ENCODE measurements at places on chromosomes 6 and 20.

- no peak for DNase-seq
Measured at GRCh38 chr20:48951646-48952045, 30.1 kb downstream of the ARFGEF2 start.

DNA sequence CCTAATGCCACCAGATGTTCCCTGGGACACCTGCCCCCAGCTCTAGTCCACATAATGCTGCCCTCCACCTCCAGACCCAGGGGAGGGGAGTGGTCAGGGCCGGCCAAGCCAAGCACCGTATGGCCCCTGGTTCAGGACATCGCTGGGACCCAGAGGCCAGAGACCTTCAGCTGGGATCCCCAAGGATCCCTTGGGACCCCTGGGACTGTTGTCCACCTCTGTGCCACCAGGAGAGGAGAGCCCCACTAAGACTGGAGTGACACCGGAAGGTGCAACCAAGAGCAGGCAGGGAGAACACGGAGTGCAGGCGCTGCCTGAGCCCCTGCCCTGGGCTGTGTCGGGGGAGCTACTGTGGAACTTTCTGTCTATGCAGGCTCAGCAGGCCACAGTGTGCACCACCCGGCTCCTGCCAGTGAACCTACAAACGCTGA is 43.6 kb downstream of the CTCFL start:
- no peak for DNase-seq

GRCh38 chr20:54090230-54091119 is 20.1 kb upstream of the BCAS1 start:
- DNase-seq: no peak

GRCh38 chr6:110326609-110327008 is 31.5 kb downstream of the METTL24 start:
- no peak for DNase-seq

- DNase-seq: no peak
Measured at GRCh38 chr6:16173167-16173940, 44.5 kb downstream of the MYLIP start.

GRCh38 chr20:62635852-62636251 is 6.5 kb upstream of the SLCO4A1 start:
- DNase-seq: no peak

- no peak for DNase-seq
Measured at GRCh38 chr6:1587546-1587945, 22.2 kb upstream of the FOXC1 start.

GRCh38 chr20:34522969-34523871 is 7.0 kb downstream of the DYNLRB1 start:
- peak; percentile 37 for DNase-seq

GRCh38 chr6:167679790-167680604 is 146.7 kb upstream of the AFDN start:
- DNase-seq: no peak

DNA sequence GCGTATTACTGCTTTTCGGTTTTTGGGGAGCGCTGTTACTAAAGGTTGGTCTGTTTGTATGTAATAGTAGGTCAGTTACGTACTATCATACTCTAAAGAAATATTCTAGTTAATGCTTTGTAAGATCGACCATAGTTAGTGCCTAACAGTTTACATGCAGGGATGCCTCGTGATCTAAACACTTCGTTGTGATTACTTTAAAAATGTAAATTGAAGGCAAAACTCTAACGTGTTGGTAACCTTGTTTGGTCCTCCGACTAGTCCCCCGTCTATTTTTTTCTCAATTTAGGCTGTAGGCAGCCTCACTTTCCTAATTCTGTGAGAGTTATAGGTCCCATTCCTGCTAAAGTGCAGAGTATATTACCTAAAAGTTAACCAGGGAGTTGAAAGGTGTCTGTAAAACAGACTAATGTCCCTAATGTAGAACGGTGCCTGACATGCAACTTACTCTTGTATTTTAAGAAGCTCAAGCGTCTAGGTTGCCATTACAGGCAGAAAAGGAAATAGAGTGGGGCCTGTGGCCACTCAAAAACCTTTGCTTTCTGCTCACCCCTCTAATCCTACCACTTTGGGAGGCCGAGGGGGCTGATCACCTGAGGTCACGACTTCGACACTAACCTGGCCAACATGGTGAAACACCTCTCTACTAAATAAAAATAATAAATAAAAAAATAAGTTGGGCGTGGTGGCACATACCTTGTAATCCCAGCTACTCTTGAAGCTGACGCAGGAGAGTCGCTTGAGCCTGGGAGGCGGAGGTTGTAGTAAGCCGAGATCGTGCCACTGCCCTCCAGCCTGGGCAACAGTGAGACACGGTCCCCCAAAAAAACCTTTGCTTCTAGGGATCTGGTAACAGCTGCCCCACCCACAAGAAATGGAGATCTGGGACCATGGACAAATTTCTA is 37.8 kb downstream of the HFE start:
- no peak for DNase-seq

GRCh38 chr6:33298773-33299236 is at the start of gene RGL2:
RGL2 (minus strand) TSS chr6:33298942; CDS start chr6:33298610, 332 bp downstream.
- peak; percentile 58 for DNase-seq

DNA sequence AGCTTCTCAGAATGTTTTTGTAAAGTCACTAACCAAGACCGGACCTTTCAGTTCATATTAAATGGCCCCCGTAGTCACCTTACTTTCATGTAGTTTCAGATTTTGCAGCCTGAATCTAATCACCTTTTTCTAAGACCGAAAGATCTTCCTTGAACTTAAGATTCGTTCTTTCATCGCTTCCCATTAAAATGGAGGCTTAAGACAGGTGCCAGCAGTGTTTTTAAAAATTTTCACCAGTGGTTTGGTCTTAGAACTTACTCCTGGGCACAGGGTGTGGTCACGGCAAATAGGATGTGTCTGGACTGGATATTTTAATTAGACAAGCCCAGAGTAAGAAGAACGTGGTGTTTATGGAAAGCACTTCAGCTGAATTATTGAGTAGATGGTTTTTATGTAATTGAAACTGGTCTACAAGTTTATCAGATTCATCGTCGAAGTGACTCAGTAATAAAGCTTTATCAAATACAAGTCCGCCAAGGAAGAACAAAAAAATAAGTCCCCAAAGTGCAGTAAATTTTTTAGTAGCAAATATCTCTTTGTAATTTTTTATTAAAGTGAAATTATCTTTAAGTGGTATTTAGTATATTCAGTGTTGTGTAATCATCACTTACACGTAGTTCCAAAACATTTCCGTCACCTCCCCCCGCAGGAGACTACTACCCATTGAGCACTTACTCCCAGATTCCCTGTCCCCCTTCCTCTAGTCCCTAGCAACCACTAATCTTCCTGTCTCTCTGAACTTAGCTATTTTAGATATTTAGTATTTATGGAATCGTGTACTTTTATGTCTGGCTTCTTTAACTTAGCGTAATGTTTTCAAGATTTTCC is 868 bp downstream of the SRSF3 start:
- no peak for DNase-seq

DNA sequence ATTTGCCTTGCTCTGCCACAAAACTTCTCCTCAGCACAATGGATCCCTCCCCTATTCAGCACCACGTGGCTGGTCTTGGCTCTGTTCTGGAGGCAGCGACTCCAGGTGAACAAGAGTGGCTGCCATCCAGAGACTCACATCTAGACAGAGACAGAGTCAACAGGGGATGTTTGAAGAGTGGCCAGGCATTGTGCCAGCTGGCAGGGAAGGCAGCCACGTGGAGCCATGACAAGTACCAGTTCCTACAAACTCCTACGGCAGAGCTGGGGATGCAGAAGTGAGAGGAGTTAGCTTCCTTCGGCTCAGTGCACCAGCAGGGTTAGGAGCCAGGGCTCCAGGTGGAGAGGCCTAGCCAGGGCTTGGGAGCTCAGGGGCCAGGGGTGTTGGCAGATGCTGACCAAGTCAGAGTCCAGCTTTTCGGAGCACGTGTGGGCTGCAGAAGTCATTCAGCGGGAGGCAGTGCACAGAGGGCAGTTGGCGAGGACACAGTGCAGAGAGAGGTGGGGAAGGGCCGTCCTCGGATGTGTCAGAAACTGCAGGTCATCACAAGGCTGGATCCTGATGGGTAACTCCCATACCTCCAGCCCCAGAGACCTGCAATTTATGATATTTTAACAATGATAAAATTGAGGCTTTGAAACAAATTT is 171.7 kb upstream of the PDE10A start:
- DNase-seq: no peak

- no peak for DNase-seq
Measured at GRCh38 chr6:17280552-17281090, 540 bp upstream of the RBM24 start.

GRCh38 chr20:34815636-34816035 is 9.8 kb downstream of the NCOA6 start:
- no peak for DNase-seq

GRCh38 chr6:142334294-142334693 is 32.5 kb downstream of the ADGRG6 start:
- no peak for DNase-seq

- DNase-seq: no peak
Measured at GRCh38 chr6:140076105-140076504, 701.7 kb upstream of the CITED2 start.

GRCh38 chr6:4030669-4031068 is 48.3 kb downstream of the FAM217A start:
- no peak for DNase-seq

GRCh38 chr20:46483879-46484278 is 29.5 kb downstream of the ZNF334 start:
- DNase-seq: no peak

GRCh38 chr20:7015257-7015656 is 247.8 kb downstream of the BMP2 start:
- DNase-seq: no peak

GRCh38 chr6:143123081-143123480 is 62.4 kb downstream of the AIG1 start:
- no peak for DNase-seq

DNA sequence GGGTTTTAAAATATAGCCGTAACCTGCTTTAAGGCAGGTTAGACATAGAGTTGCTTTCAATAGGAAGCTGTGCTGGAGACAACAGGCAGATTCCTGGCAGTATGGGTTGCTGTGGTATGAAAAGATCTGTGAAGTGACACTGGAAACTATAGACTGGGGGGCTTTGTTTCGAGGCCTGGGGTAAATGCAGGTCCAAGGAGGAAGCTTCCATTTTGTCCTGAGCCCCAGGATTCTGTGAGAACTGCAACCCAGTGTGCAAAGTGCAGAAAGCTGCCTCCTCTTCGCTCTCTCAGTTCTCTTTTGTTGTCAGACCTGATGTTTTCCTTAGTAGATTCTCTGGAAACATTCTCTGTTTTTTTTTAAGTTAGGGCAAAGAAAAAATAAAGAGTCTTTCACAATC is 86.9 kb downstream of the LYRM4 start:
- DNase-seq: no peak

DNA sequence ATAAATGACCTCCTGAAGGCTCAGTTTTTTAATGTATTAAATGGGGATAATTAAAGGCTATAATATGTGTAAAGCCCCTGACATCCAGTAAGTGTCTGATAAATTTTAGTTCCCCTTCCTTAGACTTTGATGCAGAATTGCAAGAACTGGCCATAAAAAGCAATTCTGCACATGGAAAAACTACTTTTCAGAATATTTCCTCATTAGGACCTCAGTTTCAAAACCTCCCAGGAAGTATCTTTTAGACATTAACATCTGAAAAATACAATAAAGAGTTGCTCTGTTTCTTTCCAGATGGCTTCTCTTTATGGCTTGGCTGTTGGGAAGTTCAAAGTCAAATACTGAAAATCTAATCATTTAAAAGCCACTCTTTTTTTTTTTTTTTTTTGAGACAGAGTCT is 106.3 kb upstream of the ZNF217 start:
- no peak for DNase-seq

DNA sequence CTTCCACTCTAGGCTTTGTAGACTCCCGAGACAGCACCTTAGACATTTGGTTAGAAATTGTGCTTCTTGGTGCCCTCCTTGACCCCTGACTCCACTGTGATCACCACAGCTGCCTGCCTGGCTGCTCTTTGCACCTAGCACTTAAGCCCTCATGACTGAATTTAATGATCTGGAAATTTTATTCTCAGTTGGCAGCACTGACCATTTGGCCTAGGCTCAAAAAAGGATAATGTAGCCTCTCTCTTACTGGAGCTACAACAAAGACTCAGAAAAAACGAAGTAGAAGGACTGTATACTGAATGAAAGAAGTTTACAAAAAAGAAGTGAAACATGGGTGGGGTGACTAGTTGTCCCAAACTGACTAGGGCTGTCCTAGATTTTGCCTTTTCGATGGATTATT is 11.3 kb upstream of the ABRACL start:
- DNase-seq: no peak

- no peak for DNase-seq
Measured at GRCh38 chr6:144576871-144577270, 291.7 kb downstream of the UTRN start.

GRCh38 chr6:105810922-105811482 is 275.1 kb upstream of the PRDM1 start:
- DNase-seq: no peak
